HTR-8/SVneo (cell line): ENCODE measurements at places on chromosomes 7 and 10.

GRCh38 chr7:258476-259190 is 31.3 kb upstream of the FOXL3 start:
- no peak for DNase-seq

DNA sequence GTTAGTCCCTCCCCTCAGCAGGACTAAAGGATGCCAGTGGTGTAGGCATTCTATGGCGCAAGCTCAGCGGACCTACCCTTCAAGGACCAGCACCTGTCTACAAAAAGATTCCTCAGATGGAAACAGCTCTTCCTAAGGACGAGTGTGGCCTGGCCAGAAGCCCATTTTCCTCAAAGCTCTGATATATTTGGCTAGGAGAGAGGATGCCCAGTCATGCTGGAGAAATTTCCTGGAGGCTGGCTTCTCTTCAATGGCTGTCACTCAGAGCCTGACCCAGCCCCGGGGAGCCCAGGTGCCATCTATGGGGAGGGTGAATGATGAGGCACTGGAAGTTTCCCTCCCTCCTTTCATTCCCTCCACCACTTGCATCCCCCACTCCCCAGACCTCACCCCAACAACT is 111.5 kb downstream of the PLXNA4 start:
- no peak for DNase-seq

DNA sequence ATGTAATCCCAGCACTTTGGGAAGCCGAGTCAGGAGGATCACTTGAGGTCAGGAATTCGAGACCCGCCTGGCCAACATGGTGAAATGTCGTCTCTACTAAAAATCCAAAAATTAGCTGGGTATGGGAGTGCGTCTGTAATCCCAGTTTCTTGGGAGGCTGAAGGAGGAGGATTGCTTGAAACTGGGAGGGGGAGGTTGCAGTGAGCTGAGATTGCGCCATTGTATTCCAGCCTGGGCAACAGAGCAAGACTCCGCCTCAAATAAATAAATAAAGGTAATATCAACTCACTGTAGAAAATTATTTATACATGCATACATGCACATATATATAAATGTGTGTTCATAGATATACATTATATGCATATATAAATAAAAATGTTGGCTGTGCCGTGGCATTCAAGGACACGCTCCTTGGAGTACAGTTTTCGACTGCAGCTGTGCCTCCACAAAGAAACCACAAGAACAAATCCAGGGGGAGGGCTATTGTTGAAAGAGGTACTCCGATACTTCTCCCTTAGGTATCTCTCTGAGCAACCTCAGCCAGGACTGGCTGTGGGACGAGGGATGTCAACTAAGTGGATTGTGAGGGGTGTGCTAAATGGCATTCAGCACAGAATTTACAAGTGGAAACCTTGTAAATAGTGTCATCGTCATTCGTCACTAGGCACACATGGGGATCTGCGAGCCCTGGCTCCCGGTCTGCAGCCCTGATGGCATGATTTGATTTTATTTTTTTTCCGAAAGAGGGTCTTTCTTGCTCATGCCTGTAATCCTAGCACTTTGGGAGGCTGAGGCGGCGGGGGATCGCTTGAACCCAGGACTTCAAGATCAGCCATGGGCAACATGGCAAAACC is 49.3 kb downstream of the HIP1 start:
- no peak for DNase-seq

GRCh38 chr10:7410862-7411670 is at the start of gene SFMBT2:
Gene SFMBT2 (minus strand): TSS chr10:7411034. CDS start chr10:7381898, 29,136 bp downstream.
- peak; percentile 74 for DNase-seq

DNA sequence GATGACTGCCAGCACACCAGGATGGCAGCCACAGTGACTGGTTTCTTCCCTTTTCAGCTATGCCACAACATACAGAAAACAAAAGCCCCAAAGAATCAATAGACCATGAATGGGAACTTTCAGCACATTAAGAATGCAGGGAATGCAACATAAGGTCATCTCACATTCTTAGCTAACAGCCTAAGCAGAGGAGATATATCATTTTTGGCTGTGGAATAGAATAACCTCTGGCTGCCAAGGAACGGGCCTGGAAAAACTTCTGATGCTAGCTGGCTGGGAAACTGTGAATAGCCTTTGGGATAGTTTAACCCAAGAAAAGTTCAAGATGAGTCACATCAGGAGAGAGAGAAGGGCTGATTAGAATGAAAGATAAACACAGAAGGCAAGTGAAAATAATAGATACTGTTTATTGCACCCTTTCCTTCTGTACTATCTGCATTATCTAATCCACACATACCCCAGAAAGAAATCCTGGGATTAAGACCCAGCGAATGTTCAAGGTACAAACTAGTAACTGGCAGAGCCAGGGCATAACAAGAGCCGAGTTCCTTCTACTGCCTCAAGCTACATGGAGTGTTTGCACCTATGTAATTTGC is 169.2 kb downstream of the SEMA3A start:
- peak; percentile 48 for DNase-seq

DNA sequence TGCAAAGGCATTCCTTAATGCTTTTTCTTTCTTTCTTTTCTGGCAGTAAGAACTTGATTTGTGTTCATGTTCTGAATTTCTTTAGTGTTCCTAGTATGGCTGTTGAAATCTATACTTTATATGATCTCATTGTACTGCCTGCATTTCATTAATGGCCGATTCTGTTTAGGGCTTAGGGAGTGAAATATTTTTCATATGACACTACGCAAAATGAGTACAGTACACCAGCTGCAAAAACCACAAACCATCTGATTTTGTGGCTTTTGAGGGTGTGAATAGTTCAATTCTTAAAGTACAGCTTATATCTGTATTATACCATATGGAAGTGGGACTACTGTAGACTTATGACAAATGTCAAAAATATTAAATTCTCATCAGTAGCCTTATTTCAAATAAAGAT is 69.1 kb upstream of the FOXP2 start:
- DNase-seq, result no peak

- no peak for DNase-seq
These were observed 15.2 kb upstream of the CAMK1D start for GRCh38 chr10:12334186-12334530.

- no peak for DNase-seq
These were observed 146.6 kb downstream of the C10orf105 start for GRCh38 chr10:71572962-71573361.

DNA sequence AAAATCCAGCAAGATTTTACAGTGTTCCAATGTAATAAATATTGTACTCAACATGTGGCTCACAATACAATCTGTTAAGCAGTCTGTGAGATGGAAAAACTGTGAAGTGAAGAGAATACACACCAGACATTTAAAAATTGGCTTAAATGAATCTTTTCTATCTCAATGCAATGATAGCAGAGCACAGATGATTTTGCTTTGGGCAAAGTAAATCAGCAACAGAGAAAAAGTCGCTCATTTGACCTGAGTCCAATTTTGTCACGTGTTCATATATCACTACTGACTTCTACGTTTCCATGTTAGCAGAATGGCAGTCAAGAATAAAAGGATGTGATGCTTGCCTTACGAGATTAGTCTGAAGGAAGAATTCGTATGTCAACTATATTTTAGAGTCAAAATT is 506.7 kb downstream of the POM121L12 start:
- no peak for DNase-seq

DNA sequence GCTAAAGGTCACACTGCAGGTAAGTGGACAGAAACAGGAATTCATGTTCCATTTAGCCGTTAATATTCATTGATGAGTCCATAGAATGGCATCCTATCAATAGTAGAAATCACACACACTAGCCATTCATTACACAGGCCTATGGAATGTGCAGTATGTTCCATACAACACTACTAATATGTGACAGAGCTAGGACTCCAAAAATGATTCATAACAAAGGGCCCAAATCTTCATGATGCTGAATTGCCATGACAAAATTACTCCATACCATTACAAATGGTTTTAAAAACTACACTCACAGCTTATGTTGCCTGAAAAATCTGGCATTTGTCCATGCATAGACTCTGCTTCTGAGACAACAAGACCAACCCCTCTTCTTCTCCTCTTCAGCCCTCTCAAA is 549.1 kb downstream of the XPNPEP1 start:
- DNase-seq, result peak; percentile 9

GRCh38 chr10:42878134-42878820 is 95.7 kb downstream of the BMS1 start:
- DNase-seq, result no peak

DNA sequence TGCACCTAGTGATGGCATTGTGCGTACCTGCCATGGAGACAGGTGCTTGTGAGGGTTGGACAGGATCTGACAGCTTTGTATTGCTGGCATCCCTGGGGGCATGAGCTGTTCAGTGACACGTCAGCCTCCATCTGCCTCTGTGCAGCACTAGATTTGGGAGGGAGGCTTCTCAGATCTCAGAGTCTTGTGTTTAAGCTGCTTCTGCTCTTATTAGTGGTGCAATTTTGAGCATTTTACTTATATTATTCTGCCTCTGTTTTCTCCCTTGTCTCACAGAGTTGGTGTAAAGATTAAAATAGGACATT is 5.1 kb downstream of the ARHGAP22 start:
- no peak for DNase-seq

DNA sequence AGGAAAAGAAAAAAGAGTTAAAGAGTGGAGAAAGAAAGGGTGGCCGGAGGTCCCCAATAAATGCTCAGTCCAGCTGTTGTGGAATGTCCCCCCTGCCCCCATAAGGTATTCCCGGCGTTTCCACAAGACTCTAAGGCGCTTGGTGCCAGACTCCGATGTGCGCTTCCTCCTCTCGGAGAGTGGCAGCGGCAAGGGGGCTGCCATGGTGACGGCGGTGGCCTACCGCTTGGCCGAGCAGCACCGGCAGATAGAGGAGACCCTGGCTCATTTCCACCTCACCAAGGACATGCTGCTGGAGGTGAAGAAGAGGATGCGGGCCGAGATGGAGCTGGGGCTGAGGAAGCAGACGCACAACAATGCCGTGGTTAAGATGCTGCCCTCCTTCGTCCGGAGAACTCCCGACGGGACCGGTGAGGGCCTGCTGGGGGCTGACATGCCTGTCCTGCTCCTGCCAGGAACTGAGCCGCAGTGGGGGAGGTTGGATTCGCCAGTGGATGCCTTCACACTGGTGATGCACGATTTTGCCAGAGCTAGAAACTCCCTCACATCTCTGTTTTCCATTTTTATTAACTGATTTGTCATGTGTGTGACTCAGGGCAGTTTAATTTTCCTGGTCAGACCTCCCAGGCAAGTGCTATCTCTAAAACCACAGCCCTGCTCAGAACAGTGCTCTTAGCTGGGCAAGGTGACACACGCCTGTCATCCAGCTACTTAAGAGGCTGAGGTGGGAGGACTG is 34.2 kb downstream of the TACR2 start:
- peak; percentile 45 for DNase-seq

DNA sequence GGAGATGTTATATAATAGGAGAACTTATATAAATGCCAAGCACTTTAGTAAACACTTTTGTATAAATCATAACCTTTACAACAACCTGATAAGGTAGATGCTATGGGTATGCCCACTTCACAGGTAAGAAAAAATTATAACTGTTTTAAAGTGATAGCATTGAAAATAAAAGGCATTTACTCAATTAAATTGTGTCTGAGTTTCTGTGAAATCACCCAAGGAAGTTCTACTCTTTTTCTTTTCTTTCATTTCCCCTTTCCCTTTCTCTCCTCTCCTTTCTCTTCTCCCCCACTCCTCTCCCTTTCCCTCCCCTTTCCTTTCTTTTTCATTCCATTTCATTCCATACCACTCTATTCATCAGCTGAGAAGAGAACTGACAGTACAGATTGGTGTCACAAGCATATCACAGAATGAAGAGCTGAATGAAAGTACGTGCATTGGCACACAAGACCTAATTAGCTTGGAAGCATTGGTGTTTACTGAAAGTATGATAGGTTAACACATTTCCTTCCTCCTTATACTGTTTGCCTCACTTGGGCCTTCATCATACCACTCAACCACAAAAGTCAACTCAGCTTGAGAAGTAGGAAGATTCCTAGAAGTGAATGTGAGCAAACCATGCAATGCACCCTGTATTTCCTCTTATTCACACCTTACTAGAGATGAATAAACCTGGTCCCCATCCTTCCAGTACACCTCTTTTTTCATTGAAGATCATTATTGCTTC is 117.9 kb upstream of the AGR3 start:
- DNase-seq, result no peak

DNA sequence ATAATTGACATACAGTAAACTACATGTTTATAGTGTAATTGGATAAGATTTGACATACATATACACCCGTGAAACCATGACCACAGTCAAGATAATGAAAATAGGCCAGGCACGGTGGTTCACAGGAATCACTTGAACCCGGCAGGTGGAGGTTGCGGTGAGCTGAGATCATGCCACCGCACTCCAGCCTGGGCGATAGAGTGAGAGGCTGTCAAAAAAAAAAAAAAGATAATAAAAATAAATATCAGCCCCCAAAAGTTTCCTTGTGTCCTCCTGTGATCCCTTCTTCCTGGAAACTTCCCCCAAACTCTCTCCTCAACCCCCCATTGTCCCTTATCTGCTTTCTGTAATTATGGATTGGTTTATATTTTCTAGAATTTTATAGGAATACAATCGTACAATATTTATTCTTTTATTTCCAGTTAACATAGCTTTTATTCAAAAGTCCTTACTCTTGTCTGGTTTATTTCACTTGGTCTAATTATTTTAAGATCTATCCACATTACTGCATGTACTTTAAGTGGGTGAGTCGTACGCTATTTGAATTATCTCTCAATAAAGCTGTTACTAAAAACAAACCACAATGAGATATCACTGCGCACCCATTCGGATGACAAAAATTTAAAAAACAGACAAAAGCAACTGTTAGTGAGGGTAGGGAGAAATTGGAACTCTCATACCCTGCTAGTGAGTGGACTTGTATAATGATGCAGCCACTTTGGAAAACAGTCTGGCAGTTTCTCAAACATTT is 30.1 kb upstream of the TNPO3 start:
- no peak for DNase-seq

DNA sequence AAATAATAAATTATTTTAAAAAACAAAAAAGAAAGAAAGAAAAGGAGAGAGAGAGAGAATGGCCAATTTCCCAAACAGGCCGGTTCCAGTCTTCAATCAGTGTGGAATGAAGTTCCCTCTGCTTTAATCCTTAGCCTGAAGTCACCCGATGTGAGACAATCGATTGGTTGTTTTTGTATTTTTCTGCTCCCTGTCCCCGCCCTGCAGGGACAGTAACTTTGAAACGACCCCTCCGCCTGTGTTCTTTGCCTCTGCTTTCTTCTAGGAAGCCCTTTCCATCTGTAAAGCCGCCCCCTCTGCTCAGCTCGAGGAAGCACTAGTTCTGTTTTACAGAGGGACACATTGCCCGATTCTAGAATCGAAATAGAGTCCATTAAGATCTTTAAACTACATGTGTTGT is 33.4 kb downstream of the FOXL3 start:
- no peak for DNase-seq

DNA sequence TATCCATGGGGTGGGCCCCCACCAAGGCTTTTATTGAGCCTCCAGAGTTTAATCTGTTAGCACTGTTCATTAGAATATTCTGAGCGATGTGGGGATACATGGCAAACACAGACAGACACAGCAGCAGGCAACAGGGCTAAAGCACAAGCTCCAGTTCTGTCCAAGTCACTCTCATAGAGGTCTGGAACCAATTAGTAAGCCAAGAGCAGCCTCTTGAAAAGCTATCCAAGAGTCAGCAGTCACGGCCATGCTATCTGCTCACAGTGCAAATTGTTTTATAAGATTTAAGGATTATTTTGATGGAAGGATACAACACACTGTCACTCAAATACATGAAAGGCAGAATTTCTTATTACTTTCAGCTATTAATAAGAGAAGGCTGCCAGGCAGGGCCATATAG is 86.4 kb upstream of the DGKB start:
- DNase-seq, result no peak

GRCh38 chr10:124351481-124352220 is 67.1 kb downstream of the OAT start:
- DNase-seq, result no peak

GRCh38 chr7:25054819-25055519 is 70.1 kb downstream of the CYCS start:
- no peak for DNase-seq

- DNase-seq, result no peak
These were observed 106.8 kb upstream of the FGL2 start for GRCh38 chr7:77306231-77307067.
